ENCODE measurements at places on chromosomes 6 and 20.
A peak's percentile ranks its signal among the peaks of the same experiment; 100 is the strongest.

DNA sequence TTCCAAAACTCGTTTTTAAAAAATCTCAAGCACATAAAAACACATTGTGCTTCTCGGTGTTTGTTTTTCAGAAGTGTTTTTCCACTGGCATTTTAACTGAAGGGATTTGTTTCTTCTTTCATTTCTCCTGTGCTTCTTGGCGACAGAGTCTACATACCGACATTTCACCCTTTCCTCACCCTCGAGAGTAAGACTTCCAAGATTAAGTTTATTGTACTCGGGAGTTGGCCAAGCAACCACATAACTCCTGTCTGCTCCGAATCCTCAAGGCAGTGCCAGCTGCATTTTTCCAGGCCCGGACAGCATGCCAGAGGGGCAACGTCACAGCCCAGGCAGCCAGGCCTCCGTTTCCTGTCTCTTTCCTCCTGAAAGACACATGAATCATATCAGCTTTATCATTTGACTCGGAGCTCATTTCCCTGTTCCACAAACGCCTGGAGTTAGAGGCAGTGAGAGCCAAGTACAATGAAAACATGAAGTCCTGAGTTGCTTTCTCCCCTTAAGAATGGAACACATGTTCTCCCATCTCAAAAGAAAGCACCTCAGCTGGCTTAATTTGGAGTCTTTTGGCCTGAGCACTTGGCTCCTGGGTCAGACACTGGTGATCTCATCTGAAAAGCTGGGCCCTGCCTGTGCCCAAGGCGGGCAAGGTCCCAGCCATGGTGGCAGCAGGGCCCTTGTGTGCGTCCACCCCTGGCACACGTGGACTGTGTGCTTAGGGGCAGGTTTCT is 23.2 kb upstream of the FAM50B start:
- DNase-seq = peak; percentile 78

DNA sequence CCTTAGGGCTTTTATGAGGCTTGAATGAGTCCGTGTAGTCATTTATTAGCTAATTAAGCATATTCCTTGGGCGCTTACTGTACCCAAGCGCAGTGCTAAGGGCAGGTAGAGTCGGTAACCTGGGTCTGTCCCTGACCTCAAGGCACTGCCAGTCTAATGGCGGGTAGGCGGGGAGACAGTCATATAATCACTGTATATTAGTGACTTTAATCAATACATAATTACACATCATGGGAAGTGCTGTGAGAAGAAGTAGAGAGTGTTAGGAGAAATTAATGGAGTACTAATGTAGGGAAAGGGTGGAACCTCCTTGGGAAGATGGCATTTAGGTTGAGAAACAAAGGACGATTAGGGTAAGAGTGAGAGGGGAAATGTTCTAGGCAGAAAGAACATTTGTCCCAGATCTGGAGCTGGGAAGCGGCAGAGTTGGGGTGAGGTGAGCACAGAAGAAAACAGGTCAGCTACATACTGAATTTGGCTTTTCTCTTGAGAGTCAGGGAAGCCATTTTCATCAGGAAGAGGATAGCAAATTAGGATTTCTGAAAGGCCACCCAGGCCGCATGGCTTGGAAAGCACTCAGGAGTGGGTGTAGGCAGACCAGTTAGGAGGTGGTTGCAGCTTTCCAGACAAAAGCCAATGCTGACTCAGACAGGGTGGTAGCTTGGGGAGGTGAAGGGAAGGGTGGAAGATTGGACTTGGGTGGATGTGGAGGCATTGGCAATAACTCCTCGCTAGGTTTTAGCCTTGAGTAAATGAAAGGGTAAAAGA is 954 bp upstream of the BLCAP start:
- DNase-seq = peak; percentile 6

DNA sequence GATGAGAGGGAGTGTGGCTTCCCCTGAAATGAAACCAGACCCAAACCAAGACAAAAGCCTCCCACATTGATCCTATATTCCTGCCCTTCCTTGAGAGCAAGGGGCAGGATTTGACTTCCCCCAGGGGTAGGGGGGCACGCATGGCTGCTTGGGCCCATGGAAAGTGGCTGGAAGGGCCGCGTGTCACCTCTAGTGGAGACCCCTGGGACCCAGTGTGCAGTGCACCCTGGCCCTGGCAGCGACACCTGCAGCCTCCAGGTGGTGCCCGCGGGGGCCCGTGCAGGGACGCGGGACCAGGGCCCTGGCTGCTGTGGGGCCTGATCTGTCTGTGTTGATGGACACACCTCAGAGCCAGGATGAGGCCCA is 18.0 kb upstream of the SLCO4A1 start:
- peak; percentile 78 for DNase-seq

DNA sequence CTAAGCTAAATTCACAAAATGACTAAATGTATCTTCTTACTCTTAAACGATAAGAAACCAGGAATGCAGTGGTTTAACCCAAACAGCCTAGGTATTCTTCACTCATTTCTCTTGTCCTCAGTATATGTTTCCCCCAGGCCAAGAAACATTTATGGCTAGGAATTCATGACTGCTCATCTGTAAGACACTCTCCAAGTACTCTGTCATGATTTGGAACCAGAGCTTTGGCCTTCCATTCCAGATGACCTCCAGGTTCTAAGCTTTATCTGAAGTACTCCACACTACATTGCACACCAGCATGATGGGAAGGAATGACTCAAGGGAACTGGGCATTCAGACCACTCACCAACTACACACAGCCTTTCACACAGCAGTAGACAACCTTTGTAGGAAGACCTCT is 29.3 kb downstream of the NT5E start:
- no peak for DNase-seq

DNA sequence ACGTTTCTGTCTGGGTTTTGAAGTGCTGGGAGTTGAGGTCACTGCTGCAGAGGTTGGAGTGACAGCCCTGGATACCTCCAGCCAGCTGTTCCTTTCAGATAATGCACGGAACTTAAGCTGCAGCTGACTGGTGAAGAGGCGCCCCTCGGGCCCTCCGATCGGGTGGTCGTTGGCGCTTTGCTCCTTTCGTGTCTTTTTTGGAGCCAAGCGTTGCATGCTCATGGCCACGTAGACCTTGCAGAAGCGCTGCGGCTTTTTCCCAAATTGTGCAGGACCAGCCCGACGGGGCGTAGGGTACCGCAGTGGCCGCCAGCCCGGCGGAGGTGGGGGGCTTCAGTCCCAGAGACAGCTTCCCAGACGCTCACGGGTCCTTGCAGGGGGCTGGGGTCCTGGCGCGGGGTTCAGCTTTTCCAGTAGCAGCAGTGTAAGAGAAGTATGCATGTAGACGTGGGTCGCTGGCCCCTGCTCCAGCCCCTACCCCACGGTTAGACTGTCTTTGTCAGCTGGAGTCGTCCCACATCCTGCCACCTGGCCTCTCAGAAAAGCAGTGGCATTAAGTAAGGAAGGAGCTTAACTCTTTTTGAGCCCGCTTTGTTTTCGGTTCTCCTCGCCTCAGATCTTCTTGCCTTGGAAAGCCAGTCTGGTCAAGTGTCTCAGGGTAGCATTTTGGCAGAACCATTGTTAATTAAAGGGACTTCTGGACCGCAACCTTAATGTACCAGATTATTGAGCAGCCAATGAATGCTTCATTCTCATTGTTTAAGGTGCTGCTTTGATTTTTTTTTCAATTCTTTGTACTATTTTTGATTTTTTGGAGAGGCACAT is 838 bp downstream of the TNFAIP3 start:
- peak; percentile 60 for DNase-seq

DNA sequence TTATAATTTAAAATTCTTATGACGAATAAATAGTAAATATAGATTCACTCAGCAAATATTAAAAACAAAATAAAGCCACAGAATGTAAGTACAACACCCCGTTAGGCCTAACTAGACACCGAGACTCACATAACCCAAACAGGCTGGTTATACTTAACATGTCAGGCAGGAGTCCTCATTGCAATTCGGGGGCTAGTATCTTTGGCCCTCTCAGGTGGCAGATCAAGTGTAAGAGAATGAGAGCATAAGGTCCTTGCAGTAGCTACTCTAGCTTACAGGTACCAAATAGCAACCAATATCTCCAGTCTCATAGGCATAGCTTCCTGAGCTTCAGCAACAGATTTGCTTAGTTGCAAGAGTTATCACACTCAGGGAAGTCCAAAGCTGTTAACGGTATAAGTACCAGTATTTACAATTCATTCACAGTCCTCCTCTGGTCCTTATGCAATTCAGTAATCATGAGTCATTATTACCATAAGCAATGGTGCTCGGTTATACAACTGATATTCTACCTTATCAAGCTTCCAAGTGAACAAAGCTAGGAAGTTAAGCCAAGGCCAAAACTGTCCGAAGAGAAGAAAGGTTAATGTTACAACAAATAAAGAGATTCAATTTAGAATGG is 20.1 kb downstream of the REV3L start:
- no peak for DNase-seq

GRCh38 chr6:150169609-150170008 is 26.8 kb downstream of the PPP1R14C start:
- DNase-seq = no peak

DNA sequence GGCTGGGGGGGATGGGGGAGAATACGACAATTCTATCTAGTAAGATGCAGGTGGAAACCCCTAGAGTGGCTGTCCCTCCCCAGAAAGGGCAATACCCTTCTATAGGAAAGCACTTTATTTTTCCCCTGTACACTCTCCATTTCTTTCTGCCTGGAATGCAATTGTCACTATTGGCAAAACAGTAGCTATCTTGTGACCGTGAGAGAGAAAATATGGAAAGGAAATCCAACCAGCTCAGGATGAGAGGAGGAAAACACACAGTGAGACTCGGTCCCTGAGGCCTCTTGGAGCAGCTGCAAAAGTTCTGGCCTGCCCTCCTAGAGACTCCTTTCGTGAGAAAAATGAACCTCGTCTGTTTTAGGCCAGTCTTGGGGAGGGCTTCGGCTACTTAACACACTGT is 43.4 kb downstream of the FAM50B start:
- no peak for DNase-seq

GRCh38 chr6:31659649-31660380 is 763 bp downstream of the C6orf47 start:
- peak; percentile 40 for DNase-seq

GRCh38 chr6:157646012-157646411 is 177.0 kb upstream of the SNX9 start:
- DNase-seq = no peak

GRCh38 chr6:153644000-153644399 is 395.0 kb upstream of the OPRM1 start:
- no peak for DNase-seq

DNA sequence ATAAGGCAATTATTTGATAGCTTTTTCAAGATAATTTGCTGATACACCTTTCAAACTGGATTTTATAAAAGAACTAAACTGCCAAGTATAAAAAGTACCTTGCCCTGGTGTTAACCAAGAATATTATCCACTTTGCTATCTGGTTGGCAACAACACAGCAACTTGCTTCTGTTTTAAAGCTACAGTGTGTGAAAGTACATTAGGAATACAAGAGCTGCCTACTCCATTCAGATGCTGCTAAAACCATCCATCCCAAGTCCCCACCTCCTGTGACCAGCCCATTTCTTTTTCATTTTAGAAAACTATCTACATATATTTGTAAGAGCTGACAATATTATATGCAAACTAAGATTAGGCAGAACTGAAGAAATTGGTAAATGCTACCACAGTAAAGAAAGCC is 12.8 kb downstream of the CLDN20 start:
- no peak for DNase-seq

GRCh38 chr20:1798982-1799381 is 96.2 kb upstream of the SIRPA start:
- no peak for DNase-seq

GRCh38 chr20:61517419-61517818 is 265.4 kb downstream of the CDH4 start:
- DNase-seq = no peak

- peak; percentile 38 for DNase-seq
Measured at GRCh38 chr6:136737871-136738691, 54.2 kb downstream of the MAP3K5 start.

GRCh38 chr6:150261997-150262697 is 106.7 kb upstream of the IYD start:
- DNase-seq = no peak

DNA sequence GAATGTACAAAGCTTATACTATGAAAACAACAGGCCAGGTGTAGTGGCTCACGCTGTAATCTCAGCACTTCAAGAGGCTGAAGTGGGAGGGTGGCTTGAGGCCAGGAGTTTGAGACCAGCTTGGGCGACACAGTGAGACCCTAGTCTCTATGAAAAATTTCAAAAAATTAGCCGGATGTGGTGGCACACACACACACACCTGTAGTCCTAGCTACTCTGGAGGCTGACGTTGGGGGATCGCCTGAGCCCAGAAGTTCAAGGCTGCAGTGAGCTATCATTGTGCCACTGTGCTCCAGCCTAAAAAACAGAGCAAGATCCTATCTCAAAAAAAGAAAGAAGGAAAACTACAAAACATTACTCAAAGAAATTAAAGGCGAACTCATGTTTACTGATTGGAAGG is 7.3 kb upstream of the ASF1A start:
- no peak for DNase-seq

GRCh38 chr6:143620447-143620846 is 57.3 kb upstream of the PHACTR2 start:
- no peak for DNase-seq

DNA sequence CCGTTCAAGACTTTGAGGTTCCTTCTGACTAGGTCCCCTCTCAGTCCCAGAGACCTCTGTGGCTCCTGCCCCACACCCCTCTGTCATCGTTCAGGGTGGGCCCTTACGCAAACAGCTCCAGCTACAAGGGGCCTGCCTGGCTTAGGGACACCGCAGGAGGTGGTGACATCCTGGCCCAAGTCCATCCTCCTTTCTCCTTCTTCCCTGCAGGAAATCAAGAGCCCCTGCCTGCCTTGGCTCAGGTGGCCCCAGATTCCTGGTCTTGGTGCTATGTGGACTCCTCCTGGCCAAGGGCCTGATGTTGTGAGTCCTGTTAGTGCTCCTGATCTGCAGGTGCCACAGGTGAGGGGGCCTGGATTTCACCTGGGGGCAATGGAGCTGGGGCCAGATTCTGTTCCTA is 8.1 kb downstream of the TREML4 start:
- DNase-seq = no peak

DNA sequence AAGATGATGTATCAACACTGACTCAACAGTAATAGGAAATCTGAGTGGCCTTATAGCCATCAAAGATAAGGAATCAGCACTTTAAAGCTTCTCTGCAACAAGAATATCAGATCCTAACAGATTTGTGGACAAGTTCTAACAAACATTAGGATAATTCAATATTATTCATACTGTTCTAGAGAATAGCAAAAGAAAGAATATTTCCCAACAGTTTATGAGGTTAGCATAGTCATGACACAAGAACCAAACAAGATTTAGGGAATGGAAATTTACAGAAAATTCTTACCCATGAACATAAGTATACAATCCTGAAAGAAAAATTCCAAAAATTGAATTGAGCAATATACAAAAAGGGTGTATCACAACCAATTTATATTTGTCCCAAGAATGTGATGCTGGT is 64.3 kb upstream of the BTBD3 start:
- DNase-seq = no peak

DNA sequence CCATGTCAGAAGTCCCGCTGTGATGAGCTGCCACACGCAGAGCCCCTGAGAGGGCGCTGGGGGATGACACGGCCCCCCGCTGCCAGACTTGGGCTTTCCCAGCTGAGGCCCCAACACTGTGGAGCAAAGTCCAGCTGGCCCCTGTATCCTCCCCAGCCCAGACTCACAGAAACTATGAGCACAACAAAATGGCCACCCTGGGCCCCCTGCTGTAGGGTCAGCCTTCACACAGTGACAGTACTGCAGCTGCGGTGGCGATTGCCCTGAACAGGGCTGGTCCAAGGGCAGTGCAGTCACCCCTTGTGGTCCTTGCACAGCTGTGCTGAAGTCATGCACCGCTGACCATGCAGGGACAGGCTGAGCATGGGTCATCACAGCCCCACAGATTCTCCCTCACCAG is 78.2 kb upstream of the CST7 start:
- DNase-seq = no peak
